ENCODE measurements at places on chromosomes 11 and 22. TPM values are rescaled to one million over a fixed set of nuclear protein-coding genes. Genes with fewer than 3 reads are reported as not detected.

The FAM83F gene
- total RNA-seq: 35.6 TPM

DNA sequence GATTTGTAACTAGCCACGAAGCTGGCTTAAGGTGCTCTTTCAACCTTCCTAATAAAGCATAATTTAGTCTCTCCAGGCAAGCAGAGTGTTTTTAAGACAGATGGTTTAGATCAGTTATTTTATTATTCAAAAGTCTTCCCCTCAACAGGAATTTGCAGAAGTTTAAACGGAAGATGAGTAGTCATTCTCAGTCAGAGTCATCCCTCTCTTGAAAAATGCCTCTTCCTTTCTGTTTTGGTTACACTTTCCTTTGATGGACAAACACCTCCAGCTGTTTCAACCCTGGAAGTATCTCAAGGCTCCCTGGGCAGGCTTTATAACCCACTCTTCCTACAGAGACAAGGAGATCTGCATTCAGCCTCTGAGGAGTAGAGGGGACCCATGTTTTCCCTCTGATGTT, 60.3 kb upstream of the POU2AF2 start:
- no peaks in the 10 kb centered on the region for H3K27me3 ChIP-seq
- no peaks in the 10 kb centered on the region for H3K36me3 ChIP-seq
- no peaks in the 10 kb centered on the region for H3K4me1 ChIP-seq

- no peaks in the 10 kb centered on the region for H3K4me1 ChIP-seq
- H3K36me3 ChIP-seq: no peaks in the 10 kb centered on the region
- H3K4me3 ChIP-seq: no peak overlapping the region
- DNase-seq: no peak
Measured at GRCh38 chr11:132311703-132312102, 941.3 kb downstream of the NTM start.

The BIRC3 gene
- total RNA-seq: 4.2 TPM

GRCh38 chr22:46815896-46816731, 53.7 kb downstream of the TBC1D22A start:
- no peaks in the 10 kb centered on the region for H3K36me3 ChIP-seq
- no peaks in the 10 kb centered on the region for H3K27me3 ChIP-seq
- no peak overlapping the region for H3K4me3 ChIP-seq
- peak; percentile 24 for DNase-seq
- peak overlapping the region; percentile 18 for H3K27ac ChIP-seq
- peaks cover 22% of the 10 kb centered on the region for H3K4me1 ChIP-seq

GRCh38 chr22:22527312-22527711, 7.2 kb upstream of the ZNF280A start:
- no peak overlapping the region for H3K27ac ChIP-seq
- no peaks in the 10 kb centered on the region for H3K4me1 ChIP-seq
- H3K36me3 ChIP-seq: no peaks in the 10 kb centered on the region
- no peak for DNase-seq

DNA sequence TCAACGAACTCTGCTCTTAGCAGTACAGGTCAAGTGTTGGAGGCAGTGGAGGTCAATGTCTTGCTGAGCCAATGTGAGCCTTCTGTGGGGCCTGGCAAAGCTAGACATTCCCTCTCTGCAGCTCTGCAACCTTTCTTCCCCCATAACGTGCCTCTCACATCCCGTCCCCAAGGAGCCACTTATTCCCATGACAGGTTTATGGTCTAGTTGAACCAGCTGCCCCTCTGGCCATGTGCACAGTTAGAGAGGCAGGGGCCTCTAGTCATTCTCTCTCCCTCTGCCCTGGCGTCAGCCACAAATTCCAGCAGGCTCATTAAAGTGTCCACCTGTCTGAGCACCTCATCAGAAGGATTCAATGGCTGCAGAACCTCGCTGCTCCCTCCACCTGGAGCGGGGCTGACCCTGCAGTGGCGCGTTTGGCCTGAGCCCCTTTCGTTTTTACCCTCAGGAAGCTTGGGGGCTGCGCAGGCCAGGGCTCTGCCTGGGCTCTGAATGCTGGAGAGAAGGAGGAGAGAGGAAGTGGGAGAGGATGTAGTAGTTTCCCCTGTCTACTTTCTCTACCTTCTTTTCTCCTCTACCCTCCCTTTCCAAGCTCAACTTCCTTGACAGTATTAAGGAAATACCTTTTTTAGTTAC, 302.1 kb upstream of the B3GAT1 start:
- H3K36me3 ChIP-seq: no peaks in the 10 kb centered on the region
- DNase-seq: no peak
- H3K27me3 ChIP-seq: no peaks in the 10 kb centered on the region
- no peak overlapping the region for H3K4me3 ChIP-seq
- H3K4me1 ChIP-seq: no peaks in the 10 kb centered on the region

The BRSK2 gene
- total RNA-seq: 0.54 TPM

The KIAA1671 gene
- 111 TPM for total RNA-seq

GRCh38 chr11:110172468-110173065, 79.4 kb downstream of the ZC3H12C start:
- H3K27ac ChIP-seq: no peak overlapping the region
- no peak for DNase-seq
- peaks cover 20% of the 10 kb centered on the region for H3K4me1 ChIP-seq
- no peaks in the 10 kb centered on the region for H3K27me3 ChIP-seq
- no peaks in the 10 kb centered on the region for H3K36me3 ChIP-seq

- H3K4me1 ChIP-seq: peaks cover 5% of the 10 kb centered on the region
- H3K36me3 ChIP-seq: no peaks in the 10 kb centered on the region
- H3K27ac ChIP-seq: no peak overlapping the region
- H3K4me3 ChIP-seq: no peak overlapping the region
Measured at GRCh38 chr11:88552379-88553062, 215.0 kb upstream of the CTSC start.

The FAM227A gene
- 8.4 TPM for total RNA-seq

DNA sequence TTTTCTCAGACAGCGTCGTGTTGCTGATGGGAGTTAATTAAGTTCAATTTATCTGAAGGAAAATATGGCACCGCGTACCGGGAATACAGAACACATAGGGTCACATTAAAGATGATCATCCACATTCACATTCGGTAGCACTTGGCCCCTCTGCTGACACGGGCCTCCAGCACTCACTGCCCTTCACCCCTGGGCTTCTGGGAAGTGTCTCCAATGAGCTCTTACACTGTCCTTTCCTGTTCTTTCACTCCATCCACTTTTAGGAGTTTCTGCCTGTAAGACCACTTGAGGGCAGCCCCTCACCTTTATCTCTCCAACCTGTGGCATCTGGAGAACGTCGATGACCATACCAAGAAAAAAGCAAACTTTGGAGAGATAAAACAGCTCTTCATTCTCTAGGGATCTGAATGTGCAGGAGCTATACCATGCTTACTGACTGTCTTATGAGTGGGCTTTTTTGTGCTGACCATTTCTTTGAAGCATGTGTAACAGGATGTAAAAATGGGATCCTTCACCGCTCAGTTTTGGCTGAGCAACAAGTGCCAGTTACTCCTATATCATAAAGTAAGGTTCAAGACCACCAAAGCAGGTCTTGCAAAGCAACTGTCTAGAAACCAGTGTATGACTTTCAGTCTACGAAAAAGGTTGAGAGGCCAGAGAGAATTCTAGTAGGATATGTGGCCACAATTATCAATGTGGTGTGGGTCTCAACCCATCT, 1.1 kb upstream of the SERGEF start:
- no peak overlapping the region for H3K27ac ChIP-seq
- peak overlapping the region; percentile 68 for H3K4me3 ChIP-seq
- peak; percentile 21 for DNase-seq
- H3K4me1 ChIP-seq: peaks cover 18% of the 10 kb centered on the region
- H3K27me3 ChIP-seq: no peaks in the 10 kb centered on the region

The FERMT3 gene
- 7.6 TPM for total RNA-seq

DNA sequence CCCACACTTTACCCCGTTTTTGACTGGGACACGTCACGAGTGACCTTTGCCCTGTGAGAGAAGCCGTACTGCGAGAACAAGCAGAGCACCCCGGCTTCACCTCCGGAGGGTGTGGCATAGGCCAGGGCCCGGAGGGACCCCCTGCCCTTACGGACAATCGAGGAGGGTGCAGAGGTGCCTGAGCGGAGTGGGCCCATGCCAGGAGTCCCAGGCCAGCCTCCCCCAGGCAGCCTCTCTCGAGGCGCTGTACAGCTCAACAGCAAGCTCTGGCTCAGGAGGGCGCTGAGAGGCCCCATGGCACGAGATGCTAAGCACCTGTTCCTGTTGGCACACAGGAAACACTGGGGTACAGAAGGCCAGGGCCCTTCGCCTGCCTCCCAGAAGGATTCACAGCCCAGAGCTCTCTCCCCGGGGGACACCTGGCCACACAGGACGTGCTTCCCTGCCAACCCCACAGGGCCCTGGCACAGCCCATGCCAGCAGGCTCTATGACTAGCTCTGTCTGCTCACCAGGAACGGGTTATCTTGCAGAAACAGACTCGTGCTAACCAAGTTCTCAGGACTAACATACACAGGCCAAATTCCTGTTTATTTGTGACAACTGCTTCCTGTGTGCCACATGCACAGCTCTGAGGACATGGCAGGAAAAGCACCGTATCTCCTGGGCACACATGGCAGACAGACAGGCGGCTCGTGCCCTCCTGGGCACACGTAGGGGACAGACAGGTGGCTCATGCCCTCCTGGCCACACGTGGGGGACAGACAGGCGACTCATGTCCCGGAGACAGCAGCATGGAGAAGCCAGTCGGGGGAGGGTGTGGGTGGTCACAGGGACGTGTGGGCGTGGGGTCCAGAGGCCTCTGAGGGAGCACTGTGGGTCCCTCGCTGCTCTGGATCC, 11.6 kb downstream of the TOLLIP start:
- peaks cover 12% of the 10 kb centered on the region for H3K36me3 ChIP-seq
- DNase-seq: no peak
- no peak overlapping the region for H3K27ac ChIP-seq
- no peaks in the 10 kb centered on the region for H3K27me3 ChIP-seq
- H3K4me1 ChIP-seq: peaks cover 30% of the 10 kb centered on the region
- no peak overlapping the region for H3K4me3 ChIP-seq

GRCh38 chr11:36187622-36188021, 101.6 kb downstream of the COMMD9 start:
- DNase-seq: no peak
- no peaks in the 10 kb centered on the region for H3K4me1 ChIP-seq
- no peak overlapping the region for H3K27ac ChIP-seq
- H3K27me3 ChIP-seq: no peaks in the 10 kb centered on the region

The RAB36 gene
- 24.2 TPM for total RNA-seq

The ABTB2 gene
- 4.6 TPM for total RNA-seq

DNA sequence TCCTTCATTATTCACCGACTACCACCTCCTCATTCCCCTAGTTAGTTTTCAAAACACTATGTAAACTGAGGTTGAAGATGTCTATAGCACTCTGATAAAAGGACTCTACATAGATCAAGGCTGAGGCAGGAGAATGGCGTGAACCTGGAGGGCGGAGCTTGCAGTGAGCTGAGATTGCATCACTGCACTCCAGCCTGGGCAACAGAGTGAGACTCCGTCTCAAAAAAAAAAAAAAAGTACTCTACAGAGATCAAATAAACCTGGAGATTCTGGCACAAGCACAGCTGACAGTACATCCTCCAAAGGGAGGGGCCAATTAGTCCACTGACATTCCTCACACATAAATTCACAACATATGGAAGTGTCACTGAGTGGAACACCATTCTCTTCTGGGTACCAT, 31.0 kb downstream of the TSG101 start:
- no peaks in the 10 kb centered on the region for H3K27me3 ChIP-seq
- peaks cover 7% of the 10 kb centered on the region for H3K4me1 ChIP-seq
- DNase-seq: peak; percentile 4
- no peak overlapping the region for H3K27ac ChIP-seq
- peaks cover 7% of the 10 kb centered on the region for H3K36me3 ChIP-seq

GRCh38 chr11:10650166-10650565, 43.4 kb downstream of the IRAG1 start:
- H3K27ac ChIP-seq: no peak overlapping the region
- DNase-seq: no peak
- no peaks in the 10 kb centered on the region for H3K27me3 ChIP-seq
- no peaks in the 10 kb centered on the region for H3K36me3 ChIP-seq
- H3K4me1 ChIP-seq: no peaks in the 10 kb centered on the region
- H3K4me3 ChIP-seq: no peak overlapping the region

- no peaks in the 10 kb centered on the region for H3K27me3 ChIP-seq
- peaks cover 82% of the 10 kb centered on the region for H3K4me1 ChIP-seq
- peak overlapping the region; percentile 94 for H3K27ac ChIP-seq
- no peak overlapping the region for H3K4me3 ChIP-seq
- no peaks in the 10 kb centered on the region for H3K36me3 ChIP-seq
Measured at GRCh38 chr11:7525424-7525823, 11.6 kb downstream of the PPFIBP2 start.

DNA sequence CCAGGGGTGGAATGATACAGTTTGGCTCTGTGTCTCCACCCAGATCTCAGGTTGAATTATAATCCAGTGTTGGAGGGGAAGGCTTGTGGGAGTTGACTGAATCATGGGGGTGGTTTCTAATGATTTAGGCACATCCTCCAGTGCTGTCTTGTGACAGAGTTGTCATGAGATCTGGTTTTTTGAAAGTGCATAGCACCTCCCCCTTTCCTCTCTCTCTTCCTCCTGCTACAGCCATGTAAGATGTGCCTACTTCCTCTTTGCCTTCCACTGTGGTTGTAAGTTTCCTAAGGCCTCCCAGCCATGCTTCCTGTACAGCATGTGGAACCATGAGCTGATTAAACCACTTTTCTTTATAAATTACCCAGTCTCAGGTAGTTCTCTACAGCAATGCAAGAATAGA, 45.1 kb downstream of the THAP12 start:
- no peaks in the 10 kb centered on the region for H3K4me1 ChIP-seq
- no peaks in the 10 kb centered on the region for H3K36me3 ChIP-seq
- DNase-seq: no peak
- H3K4me3 ChIP-seq: no peak overlapping the region
- H3K27me3 ChIP-seq: no peaks in the 10 kb centered on the region

DNA sequence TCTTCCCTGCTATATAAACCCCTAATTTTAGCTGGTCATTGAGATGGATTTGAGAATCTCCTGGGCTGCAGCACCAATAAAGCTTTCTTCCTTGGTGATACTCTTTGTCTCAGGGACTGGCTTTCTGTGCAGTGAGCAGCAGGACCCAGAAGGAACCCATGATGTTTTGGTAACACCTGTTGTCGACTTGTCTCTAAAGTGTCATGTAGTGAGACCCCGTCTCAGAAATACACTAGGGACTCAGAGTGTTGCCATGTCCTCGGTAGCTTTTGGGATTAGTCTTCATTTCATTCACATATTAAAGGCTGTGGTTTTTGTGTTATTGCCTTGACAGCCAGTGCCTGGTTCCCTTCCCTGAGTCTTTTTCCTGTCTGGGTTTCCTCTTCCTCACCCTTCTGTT, 1078.7 kb downstream of the TBC1D22A start:
- H3K4me3 ChIP-seq: no peak overlapping the region
- no peaks in the 10 kb centered on the region for H3K27me3 ChIP-seq
- no peaks in the 10 kb centered on the region for H3K4me1 ChIP-seq
- no peak for DNase-seq
- H3K27ac ChIP-seq: no peak overlapping the region

The PDGFB gene
- 10.5 TPM for total RNA-seq

The SWAP70 gene
- 53.6 TPM for total RNA-seq

DNA sequence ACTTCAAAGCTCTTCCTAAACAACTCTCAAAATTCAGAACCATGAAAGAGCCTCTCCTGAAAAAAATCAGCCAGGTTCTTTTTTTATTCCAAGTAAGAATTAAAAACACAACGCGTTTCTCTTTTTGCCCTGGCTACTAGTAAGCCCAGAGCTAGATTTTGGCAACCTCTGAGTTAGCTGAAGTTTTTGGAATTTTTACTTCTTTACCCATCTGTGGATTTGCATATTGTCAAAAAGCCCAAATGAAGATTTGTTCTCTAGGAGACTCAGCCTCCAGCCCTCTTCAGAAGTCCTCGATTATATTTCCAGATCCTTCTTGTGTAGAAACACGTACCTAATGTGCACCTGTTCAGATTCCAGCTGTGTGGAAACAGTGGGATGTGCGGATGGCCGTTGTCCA, 517.9 kb downstream of the TBC1D22A start:
- H3K27me3 ChIP-seq: no peaks in the 10 kb centered on the region
- no peak overlapping the region for H3K27ac ChIP-seq
- DNase-seq: no peak
- H3K4me1 ChIP-seq: peaks cover 57% of the 10 kb centered on the region

The SMC1B gene
- 0.13 TPM for total RNA-seq

The C1QTNF6 gene
- 2.7 TPM for total RNA-seq

Measured in thyroid gland (tissue), 4 donors.